GF-D8 (cell line): ENCODE measurements at places on chromosomes 16 and 17.

DNA sequence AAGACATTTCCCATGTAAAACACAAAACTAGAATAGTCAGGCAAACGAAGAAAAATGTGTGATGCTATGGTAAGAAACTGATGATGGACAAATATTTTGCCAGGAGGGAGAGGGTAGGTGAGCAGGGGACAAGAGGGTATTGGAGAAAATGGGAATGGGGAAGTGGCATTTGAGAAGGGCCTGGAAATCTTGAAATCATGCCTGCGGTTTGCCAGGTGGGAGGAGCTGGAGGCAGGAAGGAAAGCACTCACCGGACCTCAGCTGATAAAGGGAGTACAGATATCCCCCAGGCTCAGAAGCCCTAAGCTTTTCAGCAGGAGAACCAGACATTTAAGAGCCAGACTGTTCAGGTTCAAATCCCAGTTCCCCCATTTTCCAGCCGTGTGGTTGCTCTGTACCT is 103.6 kb downstream of the GSG1L start:
- peak; percentile 32 for DNase-seq

DNA sequence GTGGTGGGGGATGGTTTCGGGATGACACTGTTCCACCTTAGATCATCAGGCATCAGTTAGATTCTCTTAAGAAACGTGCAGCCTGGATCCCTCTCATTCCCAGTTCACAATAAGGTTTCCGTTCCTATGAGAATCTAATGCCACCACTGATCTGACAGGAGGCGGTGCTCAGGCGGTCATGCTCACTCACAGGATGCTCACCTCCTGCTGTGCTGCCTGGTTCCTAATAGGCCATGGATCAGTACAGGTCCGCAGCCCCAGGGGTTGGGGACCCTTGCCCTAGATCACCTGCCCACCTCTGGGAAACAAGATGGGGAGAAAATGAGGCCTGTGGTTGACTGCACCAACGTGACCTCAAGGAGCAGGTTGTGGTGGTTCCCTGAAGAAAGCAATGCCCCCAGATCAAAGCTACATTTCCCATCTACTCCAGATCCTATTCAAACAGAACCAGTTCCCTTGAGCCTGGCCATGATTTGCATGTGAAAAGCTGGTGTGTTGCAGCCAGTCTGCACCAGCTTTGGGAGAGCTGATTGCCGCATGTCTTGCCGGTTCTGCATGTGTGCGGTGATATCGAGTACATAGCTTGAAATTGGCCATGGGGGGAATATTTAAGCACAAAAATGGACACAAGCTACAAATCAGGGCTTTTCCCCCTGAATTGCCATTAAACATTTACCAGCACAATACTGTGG is 183.2 kb upstream of the HSBP1 start:
- no peak for DNase-seq

DNA sequence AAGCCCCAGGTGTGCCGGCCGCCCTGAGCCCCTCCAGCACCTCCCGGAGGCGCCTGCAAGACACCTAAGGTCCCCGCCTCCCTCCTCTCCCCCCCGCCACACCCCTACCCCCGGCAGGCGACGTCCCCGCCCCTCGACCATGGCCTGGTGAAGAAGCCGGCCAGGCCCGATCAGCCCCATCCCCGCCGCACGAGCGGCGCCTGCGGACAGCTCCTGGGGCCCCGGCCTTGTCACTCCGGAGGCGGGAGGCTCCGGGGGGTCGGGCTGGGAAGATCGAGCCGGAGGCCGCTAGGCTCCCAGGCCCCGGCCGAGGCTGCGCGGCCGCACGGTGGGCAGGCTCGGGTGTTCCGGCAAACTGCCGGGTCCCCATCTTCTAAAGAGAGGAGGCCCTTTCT is 405 bp upstream of the ACE start:
- no peak for DNase-seq

GRCh38 chr16:60318486-60318885 is 1584.4 kb upstream of the GOT2 start:
- no peak for DNase-seq

DNA sequence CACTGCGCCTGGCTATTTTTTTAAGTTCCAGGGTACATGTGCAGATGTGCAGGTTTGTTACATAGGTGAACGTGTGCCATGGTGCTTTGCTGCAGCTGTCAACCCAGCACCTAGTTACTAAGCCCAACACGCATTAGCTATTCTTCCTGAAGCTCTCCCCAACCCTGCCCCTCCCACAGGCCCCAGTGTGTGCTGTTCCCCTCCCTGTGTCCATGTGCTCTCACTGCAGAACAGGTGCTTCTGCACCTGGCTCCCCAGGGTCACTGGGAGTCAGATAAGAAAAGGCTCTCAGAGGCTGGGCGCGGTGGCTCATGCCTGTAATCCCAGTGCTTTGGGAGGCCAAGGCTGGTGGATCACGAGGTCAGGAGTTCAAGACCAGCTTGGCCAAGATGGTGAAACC is 6.2 kb downstream of the HASPIN start:
- DNase-seq, result no peak
